ENCODE measurements at places on chromosomes 5 and 9.
A peak's percentile ranks its signal among the peaks of the same experiment; 100 is the strongest.

- DNase-seq, result no peak
Measured at GRCh38 chr9:20783057-20784038, 99.3 kb downstream of the FOCAD start.

GRCh38 chr5:132546108-132546507 is 2.8 kb upstream of the IL5 start:
- peak; percentile 28 for DNase-seq

- no peak for DNase-seq
Measured at GRCh38 chr5:72244862-72245371, 75.1 kb downstream of the MRPS27 start.

GRCh38 chr9:136572003-136572827 is 26.4 kb upstream of the NOTCH1 start:
- no peak for DNase-seq

DNA sequence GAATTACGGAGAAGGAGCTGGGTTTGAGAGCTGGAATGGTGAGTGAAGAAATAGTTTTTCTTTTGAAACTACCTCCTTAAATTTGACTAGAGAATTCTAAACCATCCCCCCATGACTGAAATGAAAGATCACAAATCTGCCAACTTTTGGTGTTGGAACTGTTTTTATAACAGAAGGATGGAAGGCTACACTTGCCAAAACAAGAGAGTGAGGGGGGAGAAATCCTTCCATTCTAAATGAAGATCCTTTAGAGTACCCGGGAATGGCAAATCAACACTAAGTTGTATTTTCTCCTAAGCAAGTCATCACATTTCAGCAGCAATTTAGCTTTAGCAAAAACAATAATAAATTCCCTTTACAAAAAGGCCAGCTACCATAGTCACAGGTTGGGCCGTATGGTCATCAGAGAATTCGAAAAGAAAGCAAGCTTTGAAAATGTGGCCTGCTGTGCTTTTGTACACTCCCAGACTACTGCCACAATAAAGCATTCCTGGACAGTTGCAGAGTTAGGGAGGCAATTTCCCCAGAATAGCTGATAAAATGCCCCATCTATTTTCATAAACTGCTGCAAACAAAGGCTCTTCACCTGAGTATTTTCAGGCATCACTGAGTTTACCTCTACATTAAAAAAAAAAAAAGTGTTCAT is 25.0 kb upstream of the FREM1 start:
- no peak for DNase-seq

GRCh38 chr9:111253742-111254437 is 76.1 kb downstream of the OR2K2 start:
- DNase-seq, result no peak

- DNase-seq, result no peak
Measured at GRCh38 chr9:127979333-127980059, 1.3 kb downstream of the EEIG1 start.

DNA sequence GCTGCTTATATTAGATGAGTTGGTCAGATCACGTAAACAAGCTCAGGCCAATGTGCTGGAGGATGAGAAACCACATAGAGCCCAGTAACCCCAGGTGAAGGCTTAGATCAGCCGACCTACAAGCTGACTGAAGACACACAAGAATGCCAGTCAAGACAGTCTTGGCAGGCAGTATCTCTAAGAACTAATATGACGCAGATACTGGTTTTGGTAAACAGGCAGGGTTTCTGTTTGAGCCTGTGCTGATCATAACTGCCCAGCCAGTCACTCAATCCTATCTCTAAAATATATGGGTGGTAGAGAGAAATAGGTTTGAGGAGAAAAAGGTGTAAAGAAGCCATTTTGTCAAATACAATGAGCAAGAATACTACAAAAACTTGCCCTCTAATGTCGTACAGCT is 7.8 kb upstream of the RIGI start:
- DNase-seq, result no peak

All from stimulated activated CD4-positive, alpha-beta T cell treated with anti-CD3 and anti-CD28 coated beads, Interleukin-1b, Interleukin-23, amount 100 ng/mL, for 1 hour (primary cell).